NCI-H2081 (cell line): ENCODE measurements at places on chromosomes 3 and 15.

DNA sequence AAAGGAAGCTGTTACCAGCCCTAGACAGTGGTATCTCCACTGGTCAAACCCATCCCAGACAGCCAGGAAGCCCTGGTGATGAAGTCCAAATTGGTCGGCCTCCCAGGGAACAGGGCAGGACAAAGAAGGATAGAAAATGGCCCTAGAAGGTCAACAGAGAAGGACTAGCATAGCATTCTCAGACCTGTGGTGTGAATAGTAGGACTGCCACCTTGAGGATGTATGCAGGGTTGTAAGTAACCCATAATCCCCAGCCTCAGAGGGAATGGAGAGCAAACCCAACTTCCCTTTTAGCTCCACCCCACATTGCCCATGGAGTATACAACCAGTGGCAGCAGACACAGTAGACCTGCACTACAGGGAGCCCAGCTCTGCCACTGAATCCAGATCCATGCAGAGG is 68.6 kb upstream of the EIF1B start:
- no peak for DNase-seq

DNA sequence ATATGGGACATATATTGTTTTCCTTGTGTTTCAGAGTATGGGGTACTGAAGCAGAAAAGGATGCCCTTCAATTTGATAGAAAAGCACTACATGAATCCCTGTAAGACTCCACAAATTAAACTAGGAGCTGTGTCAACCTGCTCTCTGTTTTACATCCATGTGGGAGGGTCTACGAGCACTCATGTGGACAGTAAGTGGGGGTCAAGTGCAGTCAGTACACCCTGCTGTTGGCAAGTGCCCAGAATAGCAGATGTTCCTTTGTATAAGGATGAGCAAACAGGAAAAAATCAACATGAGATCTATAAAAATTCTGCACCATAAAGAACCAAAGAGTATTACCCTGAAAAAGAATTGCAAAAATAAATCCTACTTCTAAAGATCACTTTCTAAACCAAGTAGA is 659.9 kb downstream of the SI start:
- peak; percentile 98 for DNase-seq

- DNase-seq, result no peak
Measured at GRCh38 chr3:33956206-33956605, 157.8 kb downstream of the PDCD6IP start.

DNA sequence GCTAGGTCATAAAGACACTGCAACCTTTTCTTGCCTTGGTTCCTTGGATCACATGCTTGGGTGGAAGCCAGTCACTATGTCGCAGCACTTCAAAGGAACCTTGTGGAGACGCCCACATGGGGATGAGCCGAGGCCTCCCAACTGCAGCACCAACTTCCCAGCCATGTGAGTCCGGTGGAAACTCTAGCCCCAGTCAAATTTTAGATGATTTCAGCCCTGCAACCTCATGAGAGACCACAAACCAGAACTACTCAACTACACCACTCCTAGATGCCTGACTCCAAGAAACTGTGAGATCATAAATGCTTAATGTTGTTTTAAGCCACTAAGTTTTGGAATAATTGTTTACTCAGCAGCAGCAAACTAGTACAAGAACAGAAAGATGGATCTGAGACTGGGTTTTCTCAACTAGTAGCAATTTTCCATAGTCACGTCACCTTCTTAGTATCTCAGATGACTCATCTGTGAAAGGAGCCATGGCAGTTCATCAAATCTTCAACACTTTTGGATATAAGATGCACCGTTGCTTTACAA is 86.5 kb downstream of the MB21D2 start:
- DNase-seq, result no peak

GRCh38 chr15:68644996-68645395 is 66.2 kb downstream of the CORO2B start:
- DNase-seq, result no peak

DNA sequence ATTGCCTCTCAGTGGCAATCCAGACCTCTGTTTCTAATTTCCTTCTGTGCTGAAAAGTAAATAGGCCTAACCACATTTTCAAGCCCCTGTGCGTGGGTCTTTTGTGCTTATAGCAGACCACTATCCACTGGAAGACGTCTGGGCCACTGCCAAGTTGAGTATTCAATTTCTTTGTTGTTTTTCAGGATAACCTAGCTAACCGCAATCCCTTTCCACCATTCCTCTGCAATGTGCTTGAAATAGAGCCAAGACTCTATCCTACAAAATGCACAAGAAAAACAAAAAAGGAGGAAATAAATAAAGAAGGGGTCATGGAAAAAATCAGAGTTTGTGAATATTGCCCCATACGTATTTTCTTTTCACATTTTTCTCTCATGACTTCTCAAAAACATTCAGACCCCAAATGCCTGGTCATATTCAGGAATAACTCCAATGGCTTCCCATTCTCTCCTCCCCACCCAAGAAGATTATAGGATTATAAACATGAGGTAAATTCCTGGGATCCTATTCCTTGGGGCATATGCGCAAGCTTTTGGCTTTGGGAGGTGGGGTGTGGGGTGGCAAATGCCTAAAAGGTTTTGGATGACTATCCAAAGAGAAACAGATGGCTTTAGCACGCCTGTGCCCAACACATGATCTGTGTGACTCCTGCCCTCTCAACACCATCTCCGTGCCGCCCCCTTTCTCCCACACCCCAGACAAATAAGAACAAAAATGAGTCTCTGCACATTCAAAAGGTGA is 217.9 kb upstream of the THBS1 start:
- DNase-seq, result no peak
